Activated gamma-delta T cell (primary cell): ENCODE measurements at places on chromosomes 11 and 22.

DNA sequence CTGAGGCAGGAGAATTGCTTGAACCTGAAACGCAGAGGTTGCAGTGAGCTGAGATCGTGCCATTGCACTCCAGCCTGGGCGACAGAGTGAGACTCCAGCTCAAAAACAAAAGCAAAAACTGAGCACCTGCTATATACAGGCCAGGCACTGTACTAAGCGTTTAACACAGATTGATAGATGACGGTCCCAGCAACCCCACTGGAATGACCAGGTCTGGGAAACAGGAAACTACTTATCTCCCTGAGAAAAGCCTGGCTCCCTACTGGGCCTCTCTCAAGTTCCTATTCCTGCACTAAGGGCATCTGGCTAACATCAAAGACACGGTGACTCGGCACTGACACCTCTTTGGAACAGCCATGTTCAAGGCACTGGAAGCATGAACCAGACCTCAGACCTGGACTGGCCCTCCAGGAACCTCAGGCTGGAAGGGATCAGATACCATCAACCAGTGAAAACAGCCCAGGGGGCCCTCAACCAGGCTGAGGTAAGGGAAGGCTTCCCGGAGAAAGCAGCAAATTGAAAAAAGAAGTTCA, 16.6 kb downstream of the ARAP1 start:
- no peak for DNase-seq

- DNase-seq: no peak
These were observed 64.6 kb upstream of the SESN3 start for GRCh38 chr11:95295382-95296149.

GRCh38 chr22:21666786-21667185, 974 bp downstream of the PPIL2 start:
- DNase-seq: no peak

- DNase-seq: no peak
These were observed 387.1 kb downstream of the SOX6 start for GRCh38 chr11:15969281-15969680.

DNA sequence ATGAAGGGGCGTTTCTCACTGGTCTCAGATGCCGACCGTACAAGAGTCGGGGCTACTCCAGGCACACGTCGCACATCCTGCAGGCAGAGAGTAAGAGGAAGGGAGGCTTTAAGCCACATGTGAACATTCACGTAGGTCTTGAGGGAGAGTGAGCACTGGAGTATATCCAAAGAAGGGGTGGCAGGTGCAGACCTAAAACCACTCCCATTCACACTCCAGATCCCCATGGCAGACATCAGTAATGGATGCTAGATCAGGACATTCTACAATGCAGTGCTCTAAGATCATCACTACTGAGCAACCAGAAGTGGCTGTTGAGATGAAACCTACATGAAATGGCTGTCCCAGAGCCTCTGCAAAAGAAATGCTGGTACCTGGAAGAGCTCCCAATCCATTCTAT, 39.0 kb downstream of the WT1 start:
- no peak for DNase-seq

DNA sequence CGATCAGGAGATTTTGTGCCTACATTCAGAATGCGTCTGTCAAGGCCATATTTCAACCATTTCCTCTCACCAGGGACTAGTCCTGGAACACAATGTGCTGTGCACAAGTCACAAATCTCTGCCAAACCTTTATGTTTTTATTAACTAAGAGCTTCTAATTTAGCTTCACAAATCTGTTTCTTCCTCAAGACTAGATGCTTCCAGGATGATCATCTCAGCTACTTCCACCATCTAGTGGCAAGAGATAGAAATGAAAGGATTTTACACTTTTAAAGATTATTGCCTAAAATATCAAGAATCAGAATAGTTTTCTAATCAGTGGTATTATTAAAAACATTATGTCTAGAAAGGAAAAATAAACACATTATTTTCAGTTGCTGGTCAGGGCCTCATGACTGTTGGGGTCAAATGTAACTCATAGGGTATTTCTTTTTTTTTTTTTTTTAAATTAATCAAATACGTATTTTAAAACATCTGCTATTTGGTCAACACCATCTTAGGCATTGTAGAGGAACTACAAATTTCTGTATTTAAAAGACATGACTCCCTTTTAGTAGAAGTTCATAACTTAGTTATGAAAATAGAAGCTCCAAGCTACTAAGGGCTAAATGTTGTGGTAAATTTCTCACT, 1102.6 kb downstream of the DLG2 start:
- no peak for DNase-seq

- no peak for DNase-seq
These were observed 6.1 kb upstream of the ASCL2 start for GRCh38 chr11:2276280-2277007.

- no peak for DNase-seq
These were observed 638 bp downstream of the SAAL1 start for GRCh38 chr11:18105086-18105801.

DNA sequence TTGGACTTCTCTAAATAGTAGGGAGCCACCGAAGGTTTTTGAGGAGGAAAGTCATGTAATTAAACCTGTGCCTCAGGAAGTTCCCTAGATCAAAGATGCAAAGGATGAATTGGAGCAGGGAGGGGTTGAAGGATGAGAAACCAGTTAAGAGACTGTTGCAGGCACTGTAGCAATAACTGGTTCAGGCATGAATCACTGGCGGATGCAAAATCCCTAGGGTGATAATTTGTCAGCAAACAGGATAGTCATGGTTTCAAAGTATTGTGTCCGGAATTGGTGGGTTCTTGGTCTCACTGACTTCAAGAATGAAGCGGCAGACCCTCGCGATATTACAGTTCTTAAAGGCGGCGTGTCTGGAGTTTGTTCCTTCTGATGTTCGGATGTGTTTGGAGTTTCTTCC, 19.9 kb downstream of the TRIOBP start:
- no peak for DNase-seq

DNA sequence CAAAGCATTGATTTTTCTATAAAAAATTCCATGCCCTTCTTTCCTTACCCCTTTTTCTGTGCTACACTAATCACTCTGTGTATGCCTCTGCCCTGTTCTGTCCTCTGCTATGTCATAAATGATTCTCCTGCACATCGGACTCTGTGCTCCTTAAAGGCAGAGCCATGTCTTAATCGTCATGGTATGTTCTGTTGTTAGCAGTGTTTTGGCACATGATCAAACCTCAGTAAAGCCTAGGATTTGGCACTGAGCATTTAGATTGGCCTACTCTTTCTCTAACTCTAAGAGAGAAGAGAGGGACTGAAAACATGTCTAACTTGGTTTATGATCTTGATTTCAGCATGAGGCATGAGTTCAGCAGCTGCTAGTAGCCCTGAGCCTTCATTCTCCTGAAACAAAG, 266.9 kb downstream of the AASDHPPT start:
- no peak for DNase-seq

- no peak for DNase-seq
These were observed 7.6 kb downstream of the MAML2 start for GRCh38 chr11:96335388-96335787.
